ENCODE measurements at places on chromosomes 13 and 19.

DNA sequence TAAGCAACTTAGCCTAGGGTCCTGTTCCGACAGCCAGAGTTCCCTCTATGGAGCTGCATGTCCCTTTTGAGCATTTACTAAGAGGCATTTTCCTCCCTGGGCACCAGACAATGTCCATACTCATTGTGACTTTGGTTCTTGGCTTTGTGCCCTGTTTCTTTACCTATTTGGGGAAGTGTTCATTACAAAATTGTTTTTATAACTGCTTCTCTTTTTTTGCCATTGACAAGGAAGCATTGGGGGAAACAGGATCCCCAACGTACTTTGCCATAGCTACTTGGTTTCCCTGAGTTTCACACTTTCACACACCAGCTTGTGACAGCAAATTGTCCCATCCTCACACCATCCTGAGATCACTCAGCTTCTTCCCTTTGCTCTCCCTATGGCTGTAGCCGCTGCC is 81.1 kb upstream of the SIAH3 start:
- DNase-seq: no peak

- DNase-seq: no peak
These were observed 16.2 kb downstream of the COMP start for GRCh38 chr19:18774782-18775444.

GRCh38 chr19:18100710-18101109 is 3.1 kb downstream of the MAST3 start:
- DNase-seq: no peak

GRCh38 chr13:31653730-31654129 is 85.6 kb upstream of the RXFP2 start:
- DNase-seq: no peak

- DNase-seq: no peak
These were observed 187.7 kb downstream of the ABCC4 start for GRCh38 chr13:95113601-95114000.

Data from femur (tissue), 1 donor.